ENCODE measurements at places on chromosomes 4 and X.

- no peak for DNase-seq
Measured at GRCh38 chr4:71604785-71605184, 179.1 kb downstream of the GC start.

DNA sequence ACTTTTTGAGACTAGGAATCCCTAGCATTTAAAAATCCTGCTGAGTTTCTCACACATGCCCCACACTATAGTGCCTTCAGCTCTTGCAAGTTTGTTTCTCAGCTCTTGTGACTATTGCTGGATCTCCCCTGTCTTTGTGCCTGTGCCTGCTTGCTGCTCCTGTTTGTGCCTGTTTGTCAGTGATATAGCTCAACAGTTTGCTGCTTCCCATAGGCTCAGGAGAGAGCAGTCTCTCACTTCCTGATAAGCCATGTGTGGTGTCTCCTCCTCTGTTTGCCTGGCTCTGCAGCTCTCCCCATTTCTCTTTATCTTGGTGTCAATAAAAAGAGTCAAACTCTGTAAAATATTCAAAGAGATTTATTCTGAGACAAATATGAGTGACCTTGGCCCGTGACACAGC, 259.8 kb upstream of the CLNK start:
- DNase-seq: no peak

DNA sequence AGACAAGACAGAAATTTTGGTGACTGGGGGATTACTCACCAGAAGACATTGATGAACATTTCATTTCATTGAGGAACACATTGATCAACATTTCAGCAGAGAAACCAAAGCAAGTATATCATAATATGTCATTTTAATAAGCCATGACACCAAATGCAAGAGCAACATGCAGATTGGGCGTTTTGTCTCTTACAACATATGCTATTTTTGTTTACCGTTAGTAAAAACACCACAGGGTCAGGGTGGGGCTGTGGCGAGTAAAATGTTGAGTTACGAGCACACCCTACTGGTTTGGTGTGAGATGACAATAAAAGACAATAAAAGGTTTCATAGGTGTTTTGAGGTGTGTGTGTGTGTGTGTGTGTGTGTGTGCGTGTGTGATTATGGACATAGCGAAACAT, 294.5 kb downstream of the PDGFC start:
- DNase-seq: no peak

DNA sequence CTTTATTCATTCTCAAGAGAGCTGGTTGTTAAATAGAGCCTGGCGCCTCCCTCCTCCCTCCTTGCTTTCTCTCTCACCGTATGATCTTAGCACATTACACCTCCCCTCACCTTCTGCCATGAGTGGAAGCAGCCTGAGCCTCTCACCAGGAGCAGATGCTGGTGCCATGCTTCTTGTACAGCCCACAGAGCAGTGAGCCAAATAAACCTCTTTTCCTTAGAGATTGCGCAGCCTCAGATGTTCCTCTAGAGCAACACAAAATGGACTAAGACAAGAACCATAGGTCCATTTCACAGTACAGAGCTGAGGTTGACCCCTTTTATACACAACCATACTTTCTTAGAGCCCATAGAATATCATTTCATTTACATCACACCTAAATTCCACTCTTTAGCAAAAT, 10.1 kb upstream of the TMEM144 start:
- no peak for DNase-seq

- DNase-seq: peak; percentile 22
Measured at GRCh38 chrX:130245441-130245840, 23.3 kb downstream of the ZNF280C start.

- DNase-seq: no peak
Measured at GRCh38 chr4:138702190-138702824, 313.3 kb upstream of the NOCT start.

DNA sequence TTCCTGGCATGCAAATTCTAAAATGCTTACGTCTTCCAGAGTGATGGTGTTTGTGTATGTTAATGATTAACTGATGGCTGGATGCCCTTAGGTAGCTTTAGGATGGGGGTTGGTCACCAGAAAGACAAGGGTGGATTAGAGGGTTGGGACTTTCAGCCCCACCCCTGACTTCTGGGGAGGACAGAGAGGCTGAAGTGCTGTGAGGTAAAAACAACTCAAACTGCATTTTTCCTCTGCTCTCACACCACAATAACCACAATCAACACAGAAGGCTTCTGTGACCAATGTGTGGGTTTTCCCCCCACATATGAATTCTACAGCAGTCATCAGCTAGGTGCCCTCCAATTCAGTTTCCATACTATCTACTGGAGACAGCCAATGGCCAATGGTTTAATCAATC, 18.7 kb upstream of the DDIT4L start:
- no peak for DNase-seq

DNA sequence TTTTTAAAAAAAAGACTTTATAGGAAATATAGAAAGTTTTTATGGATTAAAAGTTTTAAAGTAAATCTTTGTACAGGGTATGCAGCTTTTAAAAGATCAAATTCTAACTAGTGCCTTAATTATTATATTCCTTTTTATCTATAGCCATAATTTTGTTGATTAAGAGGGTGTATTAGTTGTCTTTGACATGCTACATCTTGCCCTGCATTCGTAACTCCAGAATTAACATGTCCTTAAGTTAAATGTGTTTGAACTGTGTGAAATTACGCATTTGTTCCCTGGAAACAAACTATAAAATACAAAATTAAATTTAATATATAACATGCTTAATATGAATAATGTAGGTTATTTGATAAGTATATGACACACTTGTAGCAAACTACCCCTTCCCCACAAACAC, 66.3 kb downstream of the PTPN13 start:
- DNase-seq: no peak

DNA sequence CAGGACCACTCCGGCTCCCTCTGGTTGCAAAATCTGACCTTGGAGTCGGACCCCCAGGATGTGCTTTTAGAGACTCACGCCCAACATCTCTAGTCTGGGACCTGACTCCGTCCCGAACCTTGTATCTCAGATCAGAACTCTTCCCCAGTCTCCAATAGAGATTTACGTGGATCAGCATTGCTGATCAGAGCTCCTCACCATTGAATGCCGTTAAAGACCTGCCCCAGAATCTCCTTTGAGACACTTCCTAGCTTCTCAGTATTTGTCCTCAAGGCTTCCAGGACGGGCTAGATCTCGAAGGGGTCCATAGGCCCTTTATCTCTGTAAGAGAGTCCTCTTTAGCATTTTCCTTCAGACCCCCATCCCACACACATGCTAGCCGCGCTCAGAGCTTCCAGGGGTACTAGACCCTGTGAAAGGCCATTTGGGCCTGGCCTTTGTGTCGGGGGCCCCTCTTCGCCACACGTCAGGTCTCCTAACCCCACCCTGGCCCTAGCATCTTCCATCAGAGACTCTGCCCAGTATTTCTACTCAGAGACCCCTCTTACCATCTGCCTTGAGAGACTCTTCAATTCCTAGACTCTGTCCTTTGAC, 662 bp downstream of the UBA1 start:
- DNase-seq: no peak

DNA sequence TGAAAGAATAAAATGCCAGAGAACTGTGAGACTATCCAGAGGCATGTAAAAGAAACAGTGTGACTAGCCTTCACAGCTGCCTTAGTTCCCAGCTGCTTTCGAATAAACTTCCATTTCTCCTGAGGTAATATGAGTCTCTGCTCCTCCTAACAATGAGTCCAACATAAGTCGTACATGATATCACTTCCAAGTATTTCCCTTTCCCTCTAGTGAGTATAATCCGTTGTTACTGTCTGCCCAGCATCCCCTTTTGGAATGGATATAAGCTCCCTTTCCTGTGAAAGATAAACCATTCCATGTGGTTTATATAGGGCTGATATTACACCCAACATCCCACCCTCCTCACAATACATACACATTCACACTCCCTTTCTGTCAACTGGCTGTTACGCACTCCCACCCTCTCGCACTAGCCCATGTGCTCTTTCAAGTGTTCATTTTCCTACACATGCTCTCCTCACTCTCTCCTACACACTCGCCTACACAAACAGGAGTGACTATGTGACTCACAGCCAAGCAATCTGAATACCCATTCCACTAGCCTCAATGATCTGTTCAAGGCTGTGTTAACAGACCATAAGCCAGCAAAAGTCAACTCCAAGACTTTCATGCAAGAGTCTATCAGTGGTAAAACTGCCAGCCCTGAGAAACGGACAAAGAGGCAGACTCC, 5.0 kb downstream of the NAF1 start:
- DNase-seq: peak; percentile 95

GRCh38 chrX:111914398-111915090, 38.6 kb downstream of the TRPC5OS start:
- no peak for DNase-seq

DNA sequence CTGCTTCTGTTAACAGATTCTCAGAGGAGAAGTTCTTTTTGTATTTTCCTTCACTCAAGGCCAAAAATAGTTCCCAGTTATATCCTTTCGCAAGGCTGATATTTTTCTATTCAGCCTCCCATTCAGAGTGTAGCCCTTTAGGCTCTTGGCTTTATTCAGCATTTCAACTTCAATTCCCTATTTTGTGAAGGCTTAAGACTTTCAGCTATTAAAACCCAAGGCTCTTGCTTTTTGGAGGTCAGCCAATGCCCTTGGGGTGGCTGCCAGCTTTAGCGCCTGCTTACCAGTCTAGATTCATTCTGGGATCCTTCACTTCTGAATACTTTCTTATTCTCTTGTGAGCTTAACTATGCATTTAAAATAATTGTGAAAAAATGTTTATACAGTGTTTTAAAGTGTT, 57.3 kb upstream of the ADGRA3 start:
- DNase-seq: no peak

DNA sequence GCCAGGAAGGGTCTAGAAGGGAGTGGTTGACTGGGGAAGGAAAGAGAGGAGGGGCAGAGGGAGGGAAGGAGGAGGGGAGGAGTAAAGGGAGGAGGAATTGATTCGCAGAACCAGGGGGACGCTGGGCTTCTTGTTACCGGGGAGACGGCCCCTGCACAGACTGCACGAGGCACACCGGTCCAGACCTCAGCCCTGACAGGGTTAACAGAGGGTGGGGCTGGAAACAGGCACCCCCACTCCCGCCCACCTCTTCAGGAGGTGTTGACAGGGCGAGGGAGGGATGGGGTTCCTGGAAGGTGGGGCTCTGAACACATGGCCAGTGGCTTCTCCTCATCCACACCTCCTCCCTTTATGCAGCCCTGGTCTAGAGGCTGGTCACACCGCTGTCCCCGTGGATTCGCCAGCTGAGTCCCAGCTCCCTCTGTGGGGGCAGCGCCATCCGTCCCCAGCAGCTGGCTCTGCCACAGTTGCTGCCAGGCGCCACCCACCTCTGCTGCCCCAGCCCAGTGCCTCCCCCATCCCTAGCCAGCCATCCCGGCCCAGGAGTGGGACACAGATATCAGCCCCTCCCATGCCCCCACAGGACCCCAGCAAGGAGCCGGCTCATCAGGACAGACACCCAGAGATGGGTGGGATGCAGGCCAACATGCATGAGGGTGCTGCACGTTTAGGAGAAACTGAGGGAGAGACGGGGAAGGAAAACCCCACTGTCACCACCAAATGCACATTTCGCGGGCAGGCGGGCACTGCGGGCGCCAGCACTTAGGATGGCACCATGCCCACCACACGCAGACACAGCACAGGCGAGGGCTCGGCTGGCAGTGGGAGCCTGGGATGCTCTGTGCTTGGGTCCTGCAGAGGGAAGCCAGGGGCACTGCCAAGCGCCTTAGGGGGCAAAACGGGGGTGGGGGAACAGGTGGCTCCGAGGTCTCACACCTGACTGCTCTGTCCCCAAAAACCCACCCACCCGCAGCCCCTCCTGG, 87.6 kb downstream of the ABLIM2 start:
- no peak for DNase-seq

GRCh38 chrX:148134578-148134977, 153.4 kb downstream of the FMR1NB start:
- no peak for DNase-seq

DNA sequence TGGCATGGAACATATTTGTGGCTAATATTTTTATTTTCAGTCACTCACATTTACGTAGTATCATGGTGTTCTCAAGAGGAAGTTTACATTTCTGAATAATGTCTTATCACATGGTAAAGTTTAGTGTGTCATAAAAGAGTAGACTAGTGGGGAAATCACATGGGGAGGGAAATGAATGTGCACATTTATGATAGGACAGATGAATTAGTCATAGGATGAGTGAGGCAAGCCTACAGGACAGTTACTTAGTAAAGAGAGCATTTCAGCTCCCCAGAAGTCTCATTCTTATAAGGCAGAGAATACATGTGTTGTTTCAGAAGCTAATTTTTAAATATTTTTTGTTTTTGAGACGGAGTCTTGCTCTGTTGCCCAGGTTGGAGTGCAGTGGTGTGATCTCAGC, 6.2 kb downstream of the GK start:
- peak; percentile 70 for DNase-seq

GRCh38 chr4:131638781-131639180, 1510.3 kb upstream of the PCDH10 start:
- no peak for DNase-seq

GRCh38 chr4:139015948-139016471, 429 bp downstream of the NOCT start:
- DNase-seq: no peak

GRCh38 chr4:6359536-6360308, 90.1 kb downstream of the WFS1 start:
- DNase-seq: no peak

GRCh38 chr4:182177166-182177565, 66.0 kb upstream of the TENM3 start:
- no peak for DNase-seq

DNA sequence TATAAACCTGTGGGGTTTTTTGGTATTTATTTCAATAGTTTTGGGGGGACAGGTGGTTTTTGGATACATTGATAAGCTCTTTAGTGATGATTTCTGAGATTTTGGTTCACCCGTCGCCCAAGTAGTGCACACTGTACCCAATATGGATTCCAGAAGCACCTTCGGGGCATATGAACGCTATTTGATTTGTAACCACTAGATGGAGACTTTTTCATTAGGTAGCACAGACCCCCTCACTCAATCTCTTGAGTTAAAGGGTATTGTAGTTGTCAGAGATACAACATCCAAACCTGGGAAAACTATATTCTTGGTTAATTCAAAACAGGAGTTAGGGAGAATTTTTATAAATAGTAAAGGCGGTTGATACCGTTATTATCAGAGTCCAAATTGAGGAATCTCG, 79.8 kb downstream of the SPANXN3 start:
- DNase-seq: no peak

- DNase-seq: no peak
Measured at GRCh38 chrX:150337536-150337935, 25.6 kb upstream of the MAMLD1 start.

DNA sequence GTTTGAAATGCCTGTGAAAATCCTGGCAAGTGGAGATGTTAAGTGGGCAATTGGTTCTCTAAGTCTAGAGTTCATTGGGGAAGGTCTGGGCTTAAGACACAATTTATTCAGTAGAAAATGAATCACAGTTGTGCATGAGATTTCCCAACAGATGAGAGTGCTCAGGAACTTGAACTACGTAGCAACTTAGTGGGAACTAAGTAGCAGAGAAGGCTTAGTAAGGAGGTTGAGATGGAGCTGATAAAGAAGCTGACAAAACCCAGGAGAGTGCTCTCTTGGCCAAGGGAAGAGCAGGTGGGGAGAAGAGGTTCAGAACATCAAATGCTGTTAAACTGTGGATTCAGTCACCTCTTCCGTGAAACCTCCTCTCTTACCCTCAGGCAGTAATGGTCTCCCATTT, 33.0 kb downstream of the AFF1 start:
- peak; percentile 44 for DNase-seq

- no peak for DNase-seq
Measured at GRCh38 chr4:153252122-153252521, 47.9 kb downstream of the TRIM2 start.

- DNase-seq: peak; percentile 42
Measured at GRCh38 chr4:22514001-22514400, 1.9 kb downstream of the ADGRA3 start.

Measured in non-pigmented ciliary epithelial cell (primary cell).